ENCODE measurements at places on chromosomes 6 and 20.

- DNase-seq = no peak
Observed at GRCh38 chr6:48541649-48542048, 430.7 kb upstream of the PTCHD4 start.

- DNase-seq = no peak
Observed at GRCh38 chr6:156421933-156422332, 355.2 kb upstream of the ARID1B start.

DNA sequence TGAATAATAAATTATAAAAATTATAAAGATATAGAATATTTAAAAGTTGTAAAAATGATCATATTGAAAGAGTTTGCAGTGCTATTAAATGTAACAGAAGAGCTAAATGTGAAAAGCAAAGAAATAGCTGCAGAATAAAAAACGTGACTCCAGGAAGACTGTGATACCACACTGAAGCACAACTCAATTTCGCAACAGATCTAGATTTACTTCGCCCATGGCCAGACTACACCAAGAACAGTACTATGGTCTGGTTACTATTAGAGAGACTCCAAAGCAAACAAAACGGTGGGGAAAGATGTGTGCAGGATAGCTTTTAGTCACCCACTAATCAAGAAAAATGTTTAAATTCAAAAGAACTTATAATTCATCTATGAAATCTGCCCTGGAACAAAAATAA is 1.9 kb downstream of the CHD6 start:
- no peak for DNase-seq

DNA sequence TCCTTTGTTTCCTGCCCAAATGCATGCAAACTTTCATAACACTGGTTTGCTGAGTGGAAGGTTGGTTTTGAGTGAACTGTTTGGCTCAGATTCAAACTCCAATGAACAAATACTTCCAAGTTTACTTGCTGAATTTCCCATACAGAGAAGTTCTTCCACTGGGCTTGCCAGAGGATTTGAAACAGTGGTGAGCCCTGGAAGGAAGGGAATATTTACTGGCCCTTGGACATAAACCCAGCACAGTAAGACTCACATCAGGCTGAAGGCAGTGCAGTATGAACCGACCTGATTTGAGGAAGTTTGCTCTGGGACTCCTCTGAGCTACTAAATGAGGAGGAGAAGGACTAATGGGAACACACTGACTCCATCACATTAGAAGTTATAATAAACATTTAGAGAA is 3.8 kb downstream of the TRAF3IP2 start:
- DNase-seq = peak; percentile 85

GRCh38 chr6:126076992-126077664 is 90.8 kb downstream of the TRMT11 start:
- DNase-seq = peak; percentile 59
